ENCODE measurements at places on chromosomes 3 and 15.
A peak's percentile ranks its signal among the peaks of the same experiment; 100 is the strongest.

- no peak for DNase-seq
Observed at GRCh38 chr3:57983734-57984518, 24.3 kb upstream of the FLNB start.

DNA sequence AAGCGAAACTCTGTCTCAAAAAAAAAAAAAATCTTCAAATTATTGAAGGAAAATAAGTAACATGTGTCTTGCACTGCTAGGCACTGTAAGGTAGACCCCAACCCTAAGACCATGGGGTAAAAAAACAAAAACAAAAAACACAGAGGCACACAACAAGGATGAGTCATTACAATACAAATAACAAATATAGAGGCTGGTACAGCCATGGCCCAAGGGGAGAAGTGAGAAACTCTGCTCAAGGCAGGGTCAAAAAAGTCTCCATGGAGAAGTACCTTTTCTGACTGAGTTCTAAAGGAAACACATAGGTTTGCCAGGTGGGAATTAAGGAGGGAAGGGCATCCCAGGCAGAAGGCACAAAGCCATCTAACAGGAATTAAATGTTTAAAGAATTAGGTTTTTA is 54.5 kb downstream of the TOP2B start:
- DNase-seq, result no peak

DNA sequence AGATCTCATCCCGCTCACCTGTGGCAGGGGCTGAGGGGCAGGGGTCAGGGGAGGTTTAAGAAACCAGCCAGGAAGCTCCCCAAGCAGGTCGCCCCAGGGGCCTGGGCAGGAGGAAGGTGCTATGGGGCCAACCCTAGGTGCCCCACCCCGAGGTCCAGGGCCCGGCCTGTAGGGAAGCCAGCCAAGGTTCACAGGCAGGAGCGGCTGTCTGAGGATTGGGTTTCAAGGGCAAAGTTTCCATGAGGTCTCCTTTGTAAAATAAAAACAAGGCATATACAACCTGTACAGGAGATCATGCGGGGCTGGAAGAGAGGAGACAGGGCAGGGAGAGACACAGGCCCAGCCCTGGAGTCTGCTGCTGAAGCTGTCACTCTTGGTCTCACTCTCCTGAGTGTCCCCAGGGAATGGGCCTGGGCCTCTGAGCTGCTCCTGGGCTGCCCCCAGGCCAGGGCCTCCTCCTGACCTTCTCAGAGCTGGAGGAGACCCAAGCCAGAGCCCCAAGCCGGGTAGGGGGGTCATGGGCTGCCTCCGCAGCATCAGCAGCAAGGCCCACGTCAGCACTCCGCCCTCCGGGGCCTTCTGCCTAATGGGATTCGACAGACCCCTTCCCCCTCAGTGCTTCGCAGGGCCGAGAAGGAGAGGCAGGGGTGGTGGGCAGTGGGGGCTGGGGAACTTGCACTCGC is 5.5 kb downstream of the CPLX3 start:
- no peak for DNase-seq

DNA sequence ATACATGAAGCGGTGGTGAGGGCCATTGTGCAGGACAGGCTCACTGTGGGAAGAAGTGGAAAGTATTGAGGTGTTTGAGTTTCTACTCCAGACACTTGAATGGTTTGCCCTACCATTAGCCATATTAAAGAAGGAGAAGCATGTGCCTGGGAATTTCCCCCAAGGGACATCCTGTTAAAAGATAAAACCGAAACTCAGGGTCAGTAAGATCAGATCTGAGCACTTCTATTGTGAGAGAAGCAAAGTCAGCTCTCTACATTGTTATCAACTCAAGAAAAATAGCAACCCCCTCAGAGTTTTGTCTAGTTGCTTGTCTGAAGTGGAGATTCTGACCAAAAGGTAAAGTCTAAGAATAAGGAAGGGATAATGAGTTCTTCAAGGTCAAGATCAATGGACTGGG is 269.8 kb downstream of the CHST2 start:
- no peak for DNase-seq

GRCh38 chr15:35748105-35748504 is 202.1 kb upstream of the DPH6 start:
- no peak for DNase-seq

DNA sequence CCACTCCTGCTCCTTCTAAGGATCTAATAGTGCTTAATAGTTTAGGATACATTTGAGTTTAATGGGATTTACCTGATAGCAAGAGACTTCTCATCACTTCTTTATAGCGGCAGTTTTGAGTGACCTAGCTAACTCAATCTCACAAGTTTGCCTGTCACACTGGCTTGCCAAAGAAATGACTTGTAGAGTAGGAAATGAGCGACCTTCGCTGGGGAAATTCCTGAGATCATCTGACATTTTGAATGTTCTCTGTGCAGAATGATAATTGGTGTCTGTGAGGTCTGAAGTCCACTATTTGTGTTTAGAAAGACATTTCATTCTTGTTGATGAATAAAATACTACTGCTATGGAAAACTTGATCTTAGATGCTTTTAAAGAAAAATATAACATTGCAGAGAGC is 30.3 kb downstream of the SUCLG2 start:
- DNase-seq, result no peak

- DNase-seq, result no peak
Observed at GRCh38 chr3:149657321-149657925, 402 bp downstream of the WWTR1 start.

DNA sequence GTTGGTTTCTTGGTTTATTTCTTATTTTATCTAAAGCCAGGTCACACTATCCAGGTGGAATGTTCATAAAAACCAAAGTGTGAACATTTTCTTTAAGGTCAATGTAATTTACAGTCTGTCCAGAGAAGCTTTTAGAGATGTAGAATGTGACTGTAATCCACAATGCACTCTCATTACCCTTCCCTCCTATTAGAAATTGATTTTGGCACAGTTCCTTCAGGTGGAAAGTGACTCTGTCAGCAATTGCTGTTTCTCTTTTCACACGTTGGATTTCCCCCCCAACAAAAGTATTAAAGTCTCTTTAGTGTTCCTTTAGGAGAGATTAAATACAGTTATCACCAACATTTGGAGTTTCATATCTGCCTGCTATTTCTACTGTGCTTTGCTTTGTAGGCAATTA is 31.6 kb upstream of the COPB2 start:
- DNase-seq, result no peak

GRCh38 chr3:32335365-32336112 is 56.1 kb upstream of the CMTM7 start:
- DNase-seq, result no peak

- DNase-seq, result no peak
Observed at GRCh38 chr3:47414666-47415587, 34.1 kb downstream of the PTPN23 start.

DNA sequence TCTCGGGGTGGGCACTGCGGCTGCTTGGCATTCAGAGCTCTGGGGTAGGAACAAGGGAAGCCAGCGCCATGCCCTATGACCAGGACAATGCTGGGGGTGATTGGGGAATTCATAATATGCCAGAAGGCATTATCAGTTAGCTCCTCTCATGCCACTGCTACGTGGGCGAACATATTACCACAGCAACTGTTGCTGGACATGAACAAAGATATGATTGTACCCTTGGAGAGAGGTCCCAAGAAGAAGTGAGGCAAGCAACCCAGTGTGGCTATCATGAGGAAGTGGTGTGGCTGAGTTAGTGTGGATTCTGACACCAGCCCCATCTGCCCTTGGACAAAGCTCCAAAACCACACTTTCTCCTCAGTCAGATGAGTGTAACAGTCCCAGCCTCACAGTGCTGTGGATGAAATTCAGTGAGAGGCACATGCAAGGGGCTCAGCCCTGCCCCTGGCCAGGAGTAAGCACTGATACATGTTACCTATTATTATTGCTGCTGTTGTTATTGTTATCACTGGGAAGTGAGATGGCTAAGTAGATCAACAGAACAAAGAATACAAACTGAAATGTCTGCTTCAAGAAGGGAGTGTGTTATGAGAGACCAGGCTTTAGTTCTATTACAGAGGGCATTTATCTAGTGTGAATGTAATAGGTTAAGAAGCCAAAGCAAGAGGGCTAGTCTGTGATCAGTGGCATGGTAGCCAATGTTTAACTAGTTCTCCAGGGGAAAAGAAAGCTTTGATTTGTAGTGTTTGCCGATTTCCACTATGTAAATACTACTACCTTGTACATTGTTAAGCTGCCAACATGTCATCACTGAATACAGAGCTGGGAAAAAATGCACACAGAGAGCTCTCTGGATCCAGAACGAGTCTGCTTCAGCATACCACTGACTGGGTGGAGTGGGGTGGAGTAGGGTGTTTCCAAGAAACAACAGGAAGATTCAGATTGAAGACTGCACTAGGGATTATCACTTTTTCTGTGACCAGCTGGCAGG is 222.3 kb upstream of the EIF1B start:
- DNase-seq, result no peak

DNA sequence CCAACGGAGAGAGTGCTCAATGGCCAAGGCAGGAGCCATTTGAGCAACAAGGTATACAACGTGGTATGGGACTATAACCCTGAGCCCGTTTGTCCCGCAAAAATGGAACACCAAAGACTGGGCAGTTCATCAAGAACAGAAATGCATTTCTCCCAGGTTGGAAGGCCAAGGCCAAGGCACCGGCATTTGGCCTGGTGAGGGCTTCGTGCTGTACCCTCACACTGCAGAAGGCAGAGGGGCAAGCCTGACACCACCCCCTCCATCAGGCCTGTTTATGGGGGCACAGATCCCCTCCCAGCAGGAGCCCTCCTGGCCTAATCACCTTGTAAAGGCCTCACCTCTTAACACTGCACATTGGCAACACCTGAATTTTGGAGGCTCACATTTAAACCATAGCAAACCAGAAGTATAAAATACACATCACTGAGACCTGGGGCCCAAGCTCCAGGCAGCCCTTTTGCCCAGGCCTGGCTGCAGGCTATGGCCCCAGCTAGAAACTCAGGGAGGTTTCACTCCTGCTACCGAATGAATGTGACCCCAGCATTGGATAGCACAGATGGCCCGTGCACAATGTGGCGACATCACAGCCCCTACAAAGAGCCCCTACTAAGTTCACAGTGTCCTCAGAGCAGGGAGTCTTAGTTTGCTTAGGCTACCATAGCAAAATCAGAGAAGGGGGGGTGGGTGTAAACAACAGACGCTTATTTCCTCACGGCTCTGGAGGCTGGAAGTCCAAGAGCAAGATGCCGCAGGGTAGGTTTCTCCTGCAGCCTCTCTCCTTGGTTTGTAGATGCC is 47.1 kb downstream of the KLF15 start:
- DNase-seq, result peak; percentile 65

- DNase-seq, result no peak
Observed at GRCh38 chr3:193530231-193531165, 24.2 kb downstream of the ATP13A4 start.

DNA sequence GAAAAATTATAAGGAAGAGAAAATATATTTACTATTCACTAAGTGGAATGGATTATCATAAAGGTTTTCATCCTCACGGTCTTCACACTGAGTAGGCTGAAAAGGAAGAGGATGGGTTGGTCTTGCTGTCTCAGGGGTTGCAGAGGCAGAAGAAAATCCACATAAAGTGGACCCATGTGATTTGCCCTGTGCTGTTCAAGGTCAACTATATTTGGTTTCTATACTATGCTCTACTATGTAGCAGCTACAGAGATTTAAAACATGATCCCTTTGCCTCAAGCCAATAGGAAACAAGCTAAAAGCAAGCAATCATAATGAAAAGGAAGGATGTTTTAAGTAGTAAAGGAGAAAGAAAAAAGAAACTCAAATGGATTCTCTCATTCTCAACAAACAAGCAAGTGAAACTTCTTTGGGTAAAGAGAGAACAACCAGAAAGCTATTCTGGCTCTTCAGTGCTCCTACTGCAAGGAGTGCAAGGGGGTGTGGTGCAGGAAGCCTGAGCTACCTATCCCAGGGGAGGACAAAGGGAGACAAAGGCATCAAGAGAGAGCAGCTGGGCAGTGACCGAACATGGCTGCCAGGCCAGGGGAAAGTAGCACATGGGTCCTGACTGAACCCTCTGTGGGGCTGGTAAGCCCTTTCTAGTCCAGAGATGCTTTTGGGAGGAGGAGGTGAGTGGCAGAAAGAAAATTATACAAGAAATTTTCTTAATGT is 35.9 kb downstream of the SFMBT1 start:
- DNase-seq, result no peak

GRCh38 chr15:88484682-88485331 is 17.3 kb downstream of the MRPS11 start:
- no peak for DNase-seq

GRCh38 chr15:89999676-90000185 is 1.4 kb upstream of the ZNF710 start:
- DNase-seq, result no peak

- DNase-seq, result no peak
Observed at GRCh38 chr3:136390574-136390973, 140.4 kb downstream of the PCCB start.

DNA sequence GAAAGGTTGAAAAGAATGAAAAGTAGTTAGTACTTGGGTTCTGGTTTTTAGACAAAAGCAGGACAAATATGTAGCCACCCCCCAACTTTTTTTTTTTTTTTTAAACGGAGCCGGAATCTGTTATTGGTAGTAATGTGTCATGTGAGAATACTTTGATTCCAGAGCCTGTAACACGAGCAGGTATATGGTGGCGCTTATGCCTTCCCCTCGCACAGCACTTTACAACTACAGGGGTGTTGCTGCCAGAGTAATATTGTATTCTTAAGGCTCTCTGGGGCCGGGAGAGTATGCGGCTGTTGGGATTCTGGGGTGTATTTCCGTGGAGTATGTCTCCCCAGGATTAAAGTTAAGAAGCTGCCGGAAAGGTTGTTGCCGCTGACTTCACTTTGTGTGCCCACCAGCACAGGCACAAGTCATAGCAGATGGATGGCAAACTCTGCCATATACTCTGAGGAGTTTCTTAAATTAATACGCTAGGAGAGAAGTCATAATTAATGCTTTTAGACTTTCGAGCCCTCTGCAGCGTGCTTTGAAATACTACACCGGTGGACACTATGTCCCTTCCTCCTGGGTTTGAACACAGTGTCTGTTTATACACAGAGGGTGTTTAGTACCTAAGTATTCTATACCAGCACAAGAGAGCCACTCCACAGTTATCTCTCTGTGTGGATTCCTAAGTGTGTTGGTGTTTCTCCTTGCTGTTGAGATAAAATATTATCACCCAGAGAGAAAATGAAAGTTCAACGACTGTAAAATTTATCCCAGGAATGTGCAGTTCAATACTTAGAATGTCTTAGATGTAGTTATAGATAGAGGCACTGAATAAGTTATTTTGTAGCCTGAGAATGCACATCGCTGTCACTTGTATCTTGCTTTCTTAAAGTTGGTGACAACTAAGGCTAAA is 1.4 kb downstream of the MBNL1 start:
- DNase-seq, result no peak

Measured in posterior cingulate gyrus (tissue), 11 donors.